NCI-H1436 treated with DMSO at 0.1 percent for 48 hours (cell line): ENCODE measurements at places on chromosomes 1 and 21.

DNA sequence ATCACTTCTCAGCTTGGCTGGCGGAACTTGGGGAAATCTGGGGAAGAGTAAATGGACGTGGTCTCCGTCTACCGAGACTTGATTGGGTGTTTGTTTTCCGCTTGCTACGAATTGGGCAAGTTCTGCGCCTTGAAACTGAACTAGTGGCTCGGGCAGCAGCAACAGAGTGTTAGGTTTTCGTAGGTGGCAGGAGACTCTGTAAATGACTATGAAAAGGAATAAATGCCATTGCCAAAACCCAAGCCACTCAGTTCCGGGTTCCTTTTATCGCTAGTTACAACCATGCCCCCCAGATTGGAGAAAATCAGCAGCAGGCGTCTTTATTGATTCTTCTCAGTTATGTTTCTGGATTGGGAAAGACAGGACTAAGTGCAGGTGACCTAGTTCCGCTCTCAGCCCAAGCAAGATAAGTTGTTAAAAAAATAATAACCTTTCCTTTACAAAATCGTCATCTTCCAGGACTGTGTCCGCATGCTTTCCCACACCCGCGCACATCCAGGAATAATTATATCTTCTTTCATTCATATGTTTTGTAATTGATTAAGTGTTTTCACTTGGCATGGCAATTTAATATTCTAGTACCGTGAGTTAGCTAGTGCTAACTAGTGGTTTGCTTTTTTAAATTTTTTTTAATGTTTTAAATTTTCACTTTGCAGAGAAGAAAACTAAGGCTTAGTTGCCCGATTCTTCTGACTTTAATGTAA, 3.4 kb downstream of the LHX9 start:
- DNase-seq, result no peak

DNA sequence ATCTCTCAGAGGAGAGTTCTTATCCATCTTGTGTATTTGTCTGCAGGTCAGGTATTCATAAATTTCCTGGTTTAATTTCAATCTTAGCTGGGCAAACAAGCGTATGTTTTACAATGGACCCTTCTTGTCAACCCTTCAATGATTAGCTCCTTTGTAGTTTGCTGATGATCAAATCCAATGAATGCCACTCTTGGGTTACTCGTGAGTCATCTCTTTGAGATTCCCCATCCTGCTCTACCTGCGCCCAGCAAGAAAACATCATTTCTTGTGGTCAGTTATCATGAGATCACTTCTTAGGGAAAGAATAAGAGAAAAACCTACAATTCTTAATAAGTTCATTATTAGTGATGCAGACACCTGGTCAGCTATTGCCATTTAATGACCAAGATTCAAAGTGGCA, 572.3 kb upstream of the PKN2 start:
- DNase-seq, result no peak

DNA sequence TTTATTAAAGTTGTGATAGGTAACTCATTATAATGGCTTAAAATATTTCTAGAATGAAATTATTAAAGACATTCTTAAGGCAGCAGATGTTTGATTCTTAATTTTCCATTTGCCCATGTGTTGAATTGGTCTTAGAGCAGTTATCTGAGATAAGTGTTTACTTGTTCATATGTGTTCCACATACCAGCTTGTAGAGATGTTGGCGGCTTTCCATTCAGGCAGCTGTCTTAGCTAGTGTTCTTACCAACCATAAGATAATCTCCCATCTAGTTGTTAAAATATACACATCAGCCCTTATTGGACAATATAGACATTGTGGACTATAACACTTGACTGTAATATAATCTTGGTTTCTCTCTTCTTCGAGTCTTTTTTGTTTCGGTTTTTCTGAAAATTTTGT, 1372.9 kb upstream of the ADGRL2 start:
- no peak for DNase-seq

DNA sequence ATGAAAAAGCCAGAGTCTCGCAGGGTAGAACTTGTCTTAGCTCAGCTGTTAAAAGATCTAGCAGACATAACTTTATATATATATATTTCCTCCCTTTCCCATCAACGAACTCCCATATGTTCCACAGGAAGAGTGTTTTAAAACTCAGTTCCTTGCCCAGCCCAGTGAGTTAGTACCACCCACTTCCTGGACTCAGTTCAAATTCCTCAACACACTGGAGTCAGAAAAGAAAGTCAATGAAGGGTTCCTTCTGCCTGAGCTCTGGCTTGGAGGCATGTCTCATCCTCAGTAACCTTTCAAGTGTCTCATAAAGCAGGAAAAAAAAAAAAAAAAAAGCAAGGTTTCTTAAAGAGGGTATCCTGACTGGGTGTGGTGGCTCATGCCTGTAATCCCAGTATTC, 15.6 kb downstream of the TPM3 start:
- no peak for DNase-seq

DNA sequence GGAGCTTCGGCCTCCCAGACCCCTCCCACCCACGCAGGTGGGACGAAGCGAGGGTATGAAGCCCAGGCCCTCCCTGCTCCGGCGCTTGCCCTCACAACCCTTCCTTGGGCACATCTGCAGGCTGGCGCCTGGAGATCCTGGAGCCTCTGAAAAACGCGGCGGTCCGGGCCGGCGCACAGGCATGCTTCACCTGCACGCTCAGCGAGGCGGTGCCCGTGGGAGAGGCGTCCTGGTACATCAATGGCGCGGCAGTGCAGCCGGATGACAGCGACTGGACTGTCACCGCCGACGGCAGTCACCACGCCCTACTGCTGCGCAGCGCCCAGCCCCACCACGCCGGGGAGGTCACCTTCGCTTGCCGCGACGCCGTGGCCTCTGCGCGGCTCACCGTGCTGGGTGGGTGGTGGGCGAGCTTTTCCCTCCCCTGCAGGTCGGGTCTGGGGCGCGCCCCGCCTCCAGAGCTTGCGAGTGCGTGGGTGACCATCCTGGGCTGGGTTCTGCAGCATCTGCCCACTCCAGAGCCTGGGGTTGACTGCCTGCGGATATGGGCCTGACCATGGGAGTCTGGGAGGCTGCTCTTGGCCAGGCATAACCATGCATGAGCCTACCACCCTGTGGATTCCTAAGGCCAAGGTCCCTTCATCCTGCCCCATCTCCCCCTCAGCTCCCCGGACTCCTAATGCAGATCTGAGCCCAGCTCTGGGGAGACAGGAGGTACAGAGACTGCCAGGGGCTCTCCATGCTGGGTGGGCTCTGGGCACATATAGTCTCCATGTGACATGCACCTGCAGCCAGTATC, 89.8 kb downstream of the TRIM11 start:
- no peak for DNase-seq
